Activated naive CD4-positive, alpha-beta T cell (primary cell): ENCODE measurements at places on chromosomes 7 and 10.

DNA sequence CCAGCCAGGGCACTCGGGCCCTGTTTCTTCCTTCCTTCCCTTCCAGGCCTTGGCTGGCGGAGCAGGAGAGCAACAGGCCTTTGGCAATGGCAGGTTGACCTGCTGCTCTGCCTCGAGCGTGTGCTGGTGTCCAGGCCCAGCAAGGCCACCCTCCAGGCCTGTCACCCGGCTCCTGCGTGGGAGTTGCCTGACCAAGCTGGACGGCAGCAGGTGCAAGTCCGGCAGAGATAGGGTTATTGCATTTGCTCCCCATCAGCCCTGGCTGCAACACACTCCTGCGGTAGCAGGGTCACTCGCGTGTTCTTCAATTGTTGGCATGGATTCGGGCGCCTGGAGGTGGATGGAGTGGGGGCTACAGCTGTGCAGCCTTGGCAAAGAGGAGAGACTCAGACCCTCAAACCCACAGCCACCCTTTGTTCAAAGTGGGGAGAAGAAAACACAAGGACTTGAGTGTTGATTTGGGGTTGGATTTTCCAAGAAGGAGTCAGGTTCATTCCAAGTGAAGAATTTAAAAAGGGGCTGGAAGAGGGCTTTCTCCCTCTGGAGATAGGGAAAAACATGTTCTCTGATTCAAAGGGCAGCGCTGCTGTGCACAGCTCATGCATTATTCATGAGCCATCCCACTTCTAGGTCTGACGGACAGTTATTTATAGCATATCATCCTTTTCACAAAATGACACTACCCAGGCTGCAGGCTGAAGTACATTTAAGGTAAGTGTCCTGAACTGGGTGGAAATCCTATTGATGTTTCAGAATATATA, 64.2 kb upstream of the PITRM1 start:
- DNase-seq, result no peak

DNA sequence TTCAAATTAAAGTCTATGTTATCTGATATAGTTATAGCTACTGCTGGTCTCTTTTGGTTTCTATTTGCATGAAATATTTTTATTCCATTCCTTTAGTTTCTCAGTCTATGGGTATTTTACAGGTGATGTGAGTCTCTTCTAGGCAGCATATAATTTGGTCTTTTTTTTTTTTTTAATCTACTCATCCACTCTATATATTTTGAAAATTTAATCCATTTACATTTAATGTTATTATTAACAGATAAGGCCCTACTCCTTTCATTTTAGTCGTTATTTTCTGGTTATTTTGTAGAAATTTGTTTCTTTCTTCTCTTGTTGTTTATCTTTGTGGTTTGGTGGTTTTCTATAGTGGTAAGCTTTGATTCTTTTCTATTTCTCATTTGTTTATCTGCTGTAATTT, 58.8 kb downstream of the MALRD1 start:
- DNase-seq, result no peak

DNA sequence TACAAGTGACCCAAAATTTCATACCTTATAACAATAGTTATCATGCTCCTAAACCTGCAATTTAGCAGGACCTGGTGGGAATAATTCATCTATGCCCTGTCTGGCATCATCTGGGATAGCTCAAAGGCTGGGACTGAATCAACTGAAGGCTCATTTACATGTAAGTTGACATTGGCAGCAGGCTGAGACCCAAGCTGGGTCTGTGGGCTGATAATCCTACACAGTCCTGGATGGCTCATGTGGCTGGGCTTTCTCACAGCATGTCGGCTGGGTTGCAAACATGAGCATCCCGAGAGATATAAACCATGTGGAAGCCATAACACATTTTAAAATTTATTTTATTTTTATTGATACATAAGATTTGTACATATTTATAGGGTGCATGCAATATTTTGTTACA, 19.5 kb upstream of the ABCB5 start:
- DNase-seq, result no peak

- no peak for DNase-seq
Observed at GRCh38 chr7:16594061-16594460, 51.5 kb downstream of the ANKMY2 start.

DNA sequence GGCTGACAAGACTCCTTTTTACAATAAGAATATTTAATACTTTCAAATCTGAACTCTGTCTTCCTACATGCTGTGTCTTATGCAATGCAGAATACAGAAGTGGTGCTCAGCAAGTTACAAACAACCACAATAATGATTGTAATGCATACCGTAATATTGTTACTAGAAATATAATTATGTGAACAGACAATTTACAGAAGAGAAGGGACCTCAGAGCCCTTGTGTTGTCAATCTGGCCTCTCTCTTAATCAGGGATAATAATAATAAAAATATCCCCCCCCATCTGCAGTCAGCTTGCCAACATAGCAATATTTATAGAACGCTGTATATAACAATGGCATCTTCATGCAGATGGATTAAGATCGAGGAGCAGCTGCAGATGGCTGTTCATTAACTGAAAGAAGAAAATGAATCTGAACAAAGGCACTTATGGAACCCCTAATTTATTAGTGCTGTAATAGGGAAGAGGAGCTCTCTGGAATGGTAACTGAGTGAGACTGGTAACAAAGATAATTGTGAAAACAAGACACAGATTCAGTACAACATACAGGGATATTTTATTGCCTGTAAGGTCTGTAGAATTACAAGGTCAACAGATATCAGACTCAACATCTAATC, 106.3 kb downstream of the TMEM26 start:
- no peak for DNase-seq

GRCh38 chr10:96619796-96620773, 33.3 kb upstream of the TM9SF3 start:
- DNase-seq, result no peak

DNA sequence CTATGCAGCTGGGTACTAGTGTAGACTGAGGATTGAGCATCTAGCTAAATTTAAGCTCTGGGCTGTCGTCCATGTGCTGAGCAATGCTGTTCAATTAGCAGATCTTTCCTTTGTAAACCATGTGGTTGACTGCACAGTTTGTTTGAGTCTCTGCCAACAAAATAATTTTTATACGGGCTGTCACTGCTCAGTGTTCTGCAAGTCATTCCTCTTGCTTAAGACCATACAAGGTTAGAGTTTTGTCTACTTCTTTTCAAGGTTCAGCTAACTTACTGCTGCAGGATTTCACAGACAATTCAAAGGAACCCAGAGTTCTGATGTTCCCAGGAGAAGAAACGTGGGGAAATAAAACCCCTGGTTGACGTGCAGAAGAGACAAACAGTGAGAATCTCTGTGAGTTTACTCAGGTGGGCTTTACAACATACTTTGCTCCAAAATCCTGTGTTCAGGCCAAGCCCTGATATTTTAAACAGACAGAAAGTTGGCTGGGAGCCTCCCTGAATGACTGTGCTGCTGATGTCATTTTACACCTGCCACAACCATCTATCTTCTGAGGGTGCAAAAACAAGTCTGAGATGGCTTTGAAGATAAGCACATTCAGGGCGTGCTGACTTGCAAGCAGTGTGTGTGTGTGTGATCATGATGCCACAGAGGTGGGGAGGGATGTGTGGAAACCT, 177.1 kb upstream of the SVIL start:
- DNase-seq, result no peak

- DNase-seq, result no peak
Observed at GRCh38 chr7:27171637-27172314, 2.3 kb downstream of the HOXA10 start.

DNA sequence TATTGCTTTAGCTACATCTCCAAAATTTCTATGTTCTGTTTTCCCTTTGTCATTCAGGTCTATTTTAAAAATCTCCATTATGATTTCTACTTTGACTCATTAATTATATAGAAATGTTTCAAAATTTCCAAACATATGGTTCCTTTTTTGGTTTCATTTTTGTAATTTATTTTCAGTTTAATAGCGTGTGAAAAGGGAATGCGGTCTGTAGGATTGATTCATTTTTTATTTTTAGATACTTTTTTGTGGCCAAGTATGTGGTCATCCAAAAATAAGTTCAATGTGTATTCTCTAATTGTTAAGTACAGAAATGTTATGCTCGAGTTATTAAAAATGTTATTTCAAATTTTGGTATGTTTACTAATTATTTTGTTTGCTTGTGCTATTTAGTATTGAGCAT, 72.5 kb upstream of the ANKRD1 start:
- no peak for DNase-seq

DNA sequence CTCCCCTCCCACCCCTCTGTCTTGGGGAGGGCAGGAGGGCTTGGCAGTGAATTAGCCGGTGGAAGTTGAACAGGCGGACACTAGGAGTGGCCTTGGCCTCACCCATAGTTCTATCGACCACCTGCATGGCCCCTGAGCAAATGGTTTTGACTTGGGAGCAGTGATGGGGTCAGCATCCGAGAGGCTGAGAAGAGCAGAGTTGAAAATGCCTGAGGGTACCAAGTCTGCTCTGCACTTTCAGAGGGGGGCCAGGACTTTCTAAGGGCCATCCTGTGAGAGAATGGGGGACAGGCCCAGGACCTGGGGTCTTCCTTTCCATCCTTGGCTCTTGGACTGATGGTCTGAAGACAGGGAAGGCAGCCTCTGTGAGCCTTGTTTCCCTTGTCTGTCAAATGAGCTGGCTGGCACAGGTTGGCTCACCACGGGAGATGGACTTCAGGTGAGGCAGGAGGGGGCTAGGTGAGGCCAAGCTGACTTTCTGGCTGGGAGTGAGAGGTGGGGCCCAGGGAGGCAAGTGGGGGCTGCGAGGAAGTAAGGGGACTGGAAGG, 29.4 kb downstream of the CDH23 start:
- no peak for DNase-seq

DNA sequence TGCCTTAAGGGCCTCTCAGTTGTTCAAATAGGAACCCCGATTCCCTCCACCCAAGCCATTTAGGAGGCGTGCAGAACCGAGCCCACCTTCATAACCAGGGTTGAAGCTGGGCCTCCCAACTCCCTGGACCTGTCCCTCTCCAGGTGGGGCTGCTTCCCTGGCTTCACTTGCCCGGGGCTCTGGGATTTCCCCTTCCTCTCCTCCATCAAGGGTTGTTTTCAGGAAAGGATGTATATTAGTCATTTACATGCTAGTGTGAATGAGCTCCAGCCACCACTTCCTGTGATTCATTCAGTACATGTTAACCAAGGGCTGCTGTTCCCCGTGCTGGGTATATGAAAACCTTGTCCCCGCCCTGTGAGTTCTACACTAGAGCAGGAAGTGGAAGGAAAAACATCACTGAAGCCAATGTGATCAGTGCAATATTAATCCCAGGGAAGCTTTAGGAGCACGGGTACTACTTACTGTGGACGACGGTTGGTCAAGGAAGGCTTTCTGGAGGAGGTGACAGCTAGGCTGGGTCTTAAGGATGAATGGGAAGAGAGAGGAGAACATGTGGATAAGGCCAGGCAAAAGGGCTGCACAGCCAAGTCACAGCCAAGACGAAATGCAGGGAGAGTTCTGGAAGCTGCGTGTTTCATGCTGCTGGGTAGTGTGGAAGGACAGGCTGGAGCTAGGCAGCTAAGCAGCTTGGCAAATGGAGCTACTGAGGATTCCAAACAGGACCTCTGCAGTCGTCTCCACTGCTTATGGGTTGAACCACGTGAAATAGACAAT, 150.1 kb upstream of the SHH start:
- DNase-seq, result no peak

DNA sequence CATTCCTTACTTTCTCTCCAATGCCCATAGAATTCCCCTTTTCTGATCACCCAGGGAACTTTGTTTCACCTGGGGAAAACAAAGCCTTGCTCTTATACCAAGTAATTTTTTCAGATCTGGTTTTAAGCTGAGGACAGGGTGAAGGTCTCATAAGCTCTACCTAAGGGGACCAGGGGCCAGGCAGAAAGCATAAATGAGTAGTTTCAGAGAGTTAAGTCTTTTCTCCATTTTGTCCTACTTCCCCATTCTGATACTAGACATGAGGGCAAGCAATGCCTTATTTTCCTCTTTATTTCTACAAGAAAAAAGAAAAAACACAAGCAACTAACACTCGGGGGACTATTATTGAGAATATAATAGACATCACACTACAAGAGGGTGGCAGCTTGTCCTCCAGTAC, 2.9 kb downstream of the AKR1D1 start:
- DNase-seq, result no peak

- no peak for DNase-seq
Observed at GRCh38 chr7:116173051-116174028, 37.0 kb upstream of the TES start.
